Gastrocnemius medialis (tissue), 4 donors: ENCODE measurements at places on chromosomes 4 and X. TPM values are rescaled to one million over a fixed set of nuclear protein-coding genes. Genes with fewer than 3 reads are reported as not detected.

RNF212 gene
- total RNA-seq: 1.3 TPM

GRCh38 chrX:135737366-135738071 lies 24.1 kb downstream of the CT45A1 start:
- no peak overlapping the region for H3K4me3 ChIP-seq
- no peak overlapping the region for H3K27ac ChIP-seq
- DNase-seq: no peak

DNA sequence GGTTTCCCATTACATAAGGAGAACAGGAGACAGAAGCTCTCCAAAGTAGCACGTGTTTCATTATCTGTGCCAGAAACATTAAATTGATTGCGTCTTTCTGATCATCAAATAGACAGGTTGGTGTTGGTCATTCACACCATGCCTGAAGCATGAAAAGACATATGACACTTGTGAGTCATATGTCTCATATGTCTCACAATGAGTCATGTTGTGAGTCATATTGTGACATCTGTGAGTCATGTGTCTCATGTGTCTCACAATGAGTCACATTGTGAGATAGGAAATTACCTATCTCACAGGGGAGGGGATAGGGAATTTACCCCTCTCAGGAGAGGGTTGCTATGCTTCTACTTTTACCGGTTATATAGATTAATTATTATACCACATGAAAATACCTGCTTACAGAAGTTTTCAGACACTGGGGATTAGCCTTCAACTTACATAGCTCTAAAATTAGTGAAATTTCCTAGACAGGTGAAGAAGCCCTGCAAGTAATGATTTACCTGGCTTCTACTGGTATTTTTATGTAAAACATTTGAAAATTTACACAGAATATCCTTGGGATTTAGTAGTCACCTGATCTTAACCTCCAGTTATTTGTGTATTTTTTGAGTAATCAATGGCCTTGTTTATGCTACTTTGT lies 80.8 kb downstream of the NPFFR2 start:
- H3K4me3 ChIP-seq: no peak overlapping the region
- no peaks in the 10 kb centered on the region for H3K27me3 ChIP-seq
- H3K27ac ChIP-seq: no peak overlapping the region
- no peak for DNase-seq
- H3K4me1 ChIP-seq: no peaks in the 10 kb centered on the region
- no peaks in the 10 kb centered on the region for H3K36me3 ChIP-seq

GRCh38 chr4:177473991-177474390 lies 31.8 kb upstream of the AGA start:
- no peak overlapping the region for H3K4me3 ChIP-seq
- DNase-seq: no peak
- no peaks in the 10 kb centered on the region for H3K4me1 ChIP-seq
- no peaks in the 10 kb centered on the region for H3K36me3 ChIP-seq
- H3K27ac ChIP-seq: no peak overlapping the region

ZNF182 gene
- total RNA-seq: 1.4 TPM

- DNase-seq: no peak
- no peaks in the 10 kb centered on the region for H3K36me3 ChIP-seq
- H3K27ac ChIP-seq: no peak overlapping the region
- H3K4me1 ChIP-seq: no peaks in the 10 kb centered on the region
- no peak overlapping the region for H3K4me3 ChIP-seq
Observed at GRCh38 chrX:123263270-123263669, 79.2 kb downstream of the GRIA3 start.

GRCh38 chr4:185852961-185853360 lies 41.0 kb upstream of the SORBS2 start:
- H3K4me1 ChIP-seq: no peaks in the 10 kb centered on the region
- H3K4me3 ChIP-seq: no peak overlapping the region
- H3K36me3 ChIP-seq: no peaks in the 10 kb centered on the region
- H3K27me3 ChIP-seq: no peaks in the 10 kb centered on the region
- H3K27ac ChIP-seq: no peak overlapping the region

GRCh38 chr4:24809376-24809775 lies 14.0 kb downstream of the SOD3 start:
- no peaks in the 10 kb centered on the region for H3K36me3 ChIP-seq
- DNase-seq: no peak
- no peak overlapping the region for H3K27ac ChIP-seq
- no peaks in the 10 kb centered on the region for H3K4me1 ChIP-seq
